CD4-positive, CD25-positive, alpha-beta regulatory T cell (primary cell): ENCODE measurements at places on chromosomes 5 and 9.

GRCh38 chr5:36606428-36607113 lies at the start of gene SLC1A3:
Gene SLC1A3 (plus strand): TSS chr5:36606606. CDS start chr5:36608424, 1,818 bp downstream.
- DNase-seq: no peak

- DNase-seq: no peak
Observed at GRCh38 chr5:10699987-10700386, 61.0 kb downstream of the DAP start.

DNA sequence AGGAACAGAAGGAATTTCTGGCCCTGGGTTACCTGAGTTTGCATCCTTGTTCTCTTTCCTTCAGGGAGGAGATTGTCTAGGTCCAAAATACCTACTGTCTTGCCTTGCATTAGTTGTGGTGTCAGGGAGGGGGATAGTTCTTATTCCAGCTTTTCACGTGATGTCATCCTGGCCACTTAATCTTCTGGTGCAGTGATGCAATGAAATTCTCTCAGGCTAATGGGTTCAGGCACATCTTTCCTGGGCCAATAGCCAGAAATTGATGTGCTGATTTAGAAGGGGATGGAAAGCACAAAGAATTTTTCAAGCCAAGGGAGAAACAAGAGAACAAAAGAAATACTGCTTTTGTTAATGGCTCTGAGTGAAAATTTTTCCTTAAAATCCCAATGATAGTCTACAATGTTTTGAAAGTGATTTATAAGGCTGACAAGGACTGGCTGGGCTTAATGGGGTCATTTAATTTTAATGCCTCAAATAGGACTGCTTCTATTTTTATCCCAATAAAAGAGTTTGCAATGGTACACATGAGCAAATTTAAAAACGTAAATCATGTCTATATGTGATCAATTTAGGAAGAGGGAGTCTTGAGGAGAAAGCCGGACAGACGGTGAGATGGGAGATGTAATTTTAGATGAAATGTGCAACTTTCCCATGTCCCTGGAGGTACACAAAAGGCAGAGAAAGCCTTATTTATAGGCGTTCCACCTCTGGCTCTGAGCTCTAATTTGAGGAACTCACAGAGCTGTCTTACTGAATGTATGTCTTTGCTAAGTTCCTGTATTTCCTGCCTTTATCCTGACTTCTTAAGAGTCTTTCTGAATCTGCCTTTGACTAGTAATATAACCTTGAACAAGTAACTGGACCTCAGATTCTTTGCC lies 89.3 kb upstream of the SV2C start:
- no peak for DNase-seq

- DNase-seq: no peak
Observed at GRCh38 chr9:137543237-137543963, 6.8 kb downstream of the PNPLA7 start.
